ENCODE measurements at places on chromosomes 1 and 21.

- DNase-seq: no peak
These were observed 38.0 kb upstream of the RASAL2 start for GRCh38 chr1:178055779-178056471.

GRCh38 chr1:29156543-29157268, 25.0 kb downstream of the SRSF4 start:
- no peak for DNase-seq

- no peak for DNase-seq
These were observed 668.8 kb downstream of the PTPRC start for GRCh38 chr1:199307496-199308264.

GRCh38 chr1:225446595-225446960, 18.7 kb upstream of the LBR start:
- DNase-seq: no peak

DNA sequence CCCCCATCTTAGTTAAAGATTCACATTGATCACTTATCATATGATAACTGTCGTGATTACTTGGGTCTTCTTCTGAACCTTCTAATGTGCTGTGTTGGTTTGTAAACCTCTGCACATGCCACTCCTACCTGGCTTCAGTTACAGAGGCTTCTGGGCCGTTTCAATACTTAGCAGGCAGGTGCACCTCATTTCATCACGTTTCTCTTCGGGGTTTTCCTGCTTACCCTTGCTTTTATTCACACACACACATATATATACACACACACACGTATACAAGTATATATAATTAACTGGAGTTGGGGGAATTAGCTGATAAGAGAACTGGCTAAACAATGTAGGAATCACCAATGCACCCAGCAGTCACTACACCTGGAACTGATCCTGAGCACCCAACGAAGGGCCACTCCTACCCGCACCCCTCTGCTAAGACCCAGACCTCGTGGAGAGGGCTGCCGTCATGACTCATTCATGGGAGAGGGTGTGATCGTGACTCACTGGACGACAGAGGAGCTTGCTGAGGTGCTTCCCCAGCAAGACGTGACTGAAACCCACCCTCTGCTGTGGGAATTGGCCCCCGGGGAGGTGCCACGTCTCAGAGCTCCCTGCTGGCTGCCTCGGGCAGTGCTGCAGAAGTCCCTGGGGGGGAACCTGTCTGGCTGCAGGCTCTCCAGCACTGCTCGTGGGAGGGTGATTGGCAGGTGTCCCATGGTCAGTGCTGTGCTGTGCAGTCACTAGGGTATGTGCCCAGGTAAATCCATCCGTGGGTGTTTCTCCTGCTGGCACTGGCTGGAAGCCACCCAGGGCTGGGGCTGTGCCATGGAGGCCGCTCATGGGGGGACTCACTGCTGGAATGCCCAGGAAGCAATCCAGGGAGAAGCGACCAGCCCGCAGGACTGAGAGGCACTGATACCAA, 166.6 kb downstream of the DYRK1A start:
- no peak for DNase-seq
